ENCODE measurements at places on chromosomes 3 and 15. TPM values are rescaled to one million over a fixed set of nuclear protein-coding genes. Genes with fewer than 3 reads are reported as not detected.

FGF7 gene
- total RNA-seq: not detected

GRCh38 chr15:65957451-65957850 lies 88.2 kb downstream of the RAB11A start:
- DNase-seq: no peak

GRCh38 chr3:186166491-186167288 lies 57.8 kb upstream of the ETV5 start:
- no peak for DNase-seq

MAP2K5 gene
- total RNA-seq: 17.2 TPM

DNA sequence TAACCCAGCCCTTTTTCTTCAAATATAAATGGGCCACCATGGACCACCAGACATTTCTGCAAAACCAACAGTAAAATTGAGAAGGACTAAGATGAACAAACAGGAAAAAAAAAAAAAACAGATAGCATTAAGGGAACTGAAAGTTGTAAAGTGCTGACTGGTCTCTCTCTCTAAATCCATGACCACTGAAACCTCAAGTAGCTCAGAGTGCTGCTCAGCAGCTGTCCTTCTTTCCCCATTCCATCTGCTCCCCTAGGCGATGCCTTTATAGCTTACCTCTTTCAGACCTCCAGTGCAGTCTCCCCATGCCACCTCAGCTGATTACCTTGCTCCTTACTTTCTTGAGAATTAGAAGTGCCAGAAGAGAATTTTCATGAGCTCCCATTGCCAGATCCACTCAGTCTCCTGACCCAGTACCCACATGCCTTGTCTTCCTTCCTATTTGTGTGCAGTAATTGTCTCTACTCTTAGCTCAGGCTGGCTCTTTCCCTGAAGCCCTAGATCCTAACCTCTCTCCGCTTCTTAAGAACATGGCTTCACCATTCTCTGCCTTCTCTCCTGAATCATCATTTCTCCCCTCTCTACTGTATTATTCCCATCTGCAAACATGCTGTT lies 23.9 kb upstream of the XIRP1 start:
- no peak for DNase-seq

- DNase-seq: peak; percentile 81
Observed at GRCh38 chr15:68277131-68277602, 378 bp upstream of the FEM1B start.

GRCh38 chr15:45205192-45205591 lies 17.4 kb upstream of the SHF start:
- DNase-seq: peak; percentile 86
